ENCODE measurements at places on chromosomes 2 and 18.

DNA sequence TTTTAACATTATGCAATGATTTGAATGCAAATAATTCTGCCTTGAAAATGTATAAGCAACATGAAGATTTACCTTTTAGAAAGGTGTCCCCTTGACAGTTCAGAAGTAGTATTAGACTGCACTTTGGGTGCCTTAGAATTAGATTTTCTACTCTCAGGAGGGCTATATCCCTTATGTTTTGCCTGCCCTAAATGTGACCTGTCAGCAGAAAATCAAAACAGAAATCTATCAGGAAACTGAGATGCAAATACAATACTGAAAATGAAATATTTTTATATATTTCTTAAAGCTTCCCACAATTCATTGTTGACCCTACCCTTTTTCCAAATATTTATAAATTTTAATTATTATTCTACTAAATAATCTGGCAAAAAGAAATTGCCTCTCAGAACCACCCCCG, 61.5 kb downstream of the TRIP12 start:
- DNase-seq: no peak

- DNase-seq: no peak
Measured at GRCh38 chr18:32319084-32319483, 129.2 kb downstream of the MEP1B start.

DNA sequence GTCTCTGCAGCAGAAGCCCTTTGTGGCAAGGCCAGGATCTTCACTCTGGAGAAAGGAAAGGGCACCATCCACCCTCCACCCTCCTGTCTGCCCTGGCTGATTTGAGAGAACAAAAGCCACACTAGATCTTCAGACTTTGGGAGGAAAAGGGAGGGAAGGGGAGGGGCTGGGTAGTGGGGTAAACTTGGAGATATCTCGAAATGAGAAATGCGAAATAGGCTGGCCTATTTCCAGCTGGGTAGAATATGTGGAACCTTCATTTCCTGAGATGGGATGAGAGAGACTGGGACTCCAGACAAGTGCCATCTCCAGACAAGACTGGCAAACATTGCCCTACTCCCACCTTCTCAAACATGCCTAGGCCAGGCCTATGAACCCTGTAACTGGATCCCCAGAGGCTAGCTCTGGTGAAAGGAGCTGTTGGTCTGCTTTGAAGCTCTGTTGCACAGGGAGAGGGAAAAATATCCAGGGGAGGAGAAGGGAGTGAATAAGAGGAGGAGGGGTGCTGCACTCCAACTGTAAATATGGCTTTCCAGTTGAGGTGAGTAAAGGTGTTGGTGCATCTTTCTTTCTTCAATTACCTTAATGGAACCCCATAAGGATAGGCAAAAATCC, 1.7 kb downstream of the HOXD12 start:
- no peak for DNase-seq

GRCh38 chr2:120206022-120206581, 17.1 kb downstream of the TMEM185B start:
- DNase-seq: no peak

- DNase-seq: no peak
Measured at GRCh38 chr2:46499392-46499785, 20.0 kb downstream of the TMEM247 start.

- no peak for DNase-seq
Measured at GRCh38 chr18:58218117-58218516, 174.1 kb downstream of the NEDD4L start.

- DNase-seq: no peak
Measured at GRCh38 chr2:178514664-178515063, 34.4 kb downstream of the PLEKHA3 start.

- no peak for DNase-seq
Measured at GRCh38 chr2:27145682-27146081, 3.1 kb upstream of the TCF23 start.

- DNase-seq: no peak
Measured at GRCh38 chr2:158048327-158048726, 53.3 kb upstream of the UPP2 start.

- DNase-seq: no peak
Measured at GRCh38 chr2:27008678-27009077, 24.1 kb upstream of the TMEM214 start.

GRCh38 chr2:189363559-189363958, 77.7 kb upstream of the WDR75 start:
- no peak for DNase-seq

GRCh38 chr2:233141901-233142300, 81.8 kb downstream of the INPP5D start:
- DNase-seq: no peak

DNA sequence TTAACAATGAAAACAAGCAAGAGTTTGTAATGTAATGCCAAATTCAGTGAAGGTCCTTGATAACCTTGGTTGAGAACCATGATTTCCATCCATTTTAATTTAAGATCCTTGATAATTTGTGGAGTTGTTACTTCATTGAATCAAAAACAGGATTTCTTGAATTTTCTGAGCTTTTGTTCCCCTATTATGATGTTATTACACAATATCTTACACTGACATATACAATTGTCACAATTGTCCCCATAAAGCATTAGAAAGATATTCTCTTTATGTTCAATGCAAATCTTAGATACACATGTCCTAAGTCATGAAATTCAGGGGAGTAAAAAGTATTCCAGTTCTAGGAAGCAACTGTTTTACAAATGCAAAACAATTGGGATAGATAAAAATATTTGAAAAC, 83.6 kb downstream of the ARHGEF33 start:
- no peak for DNase-seq

GRCh38 chr2:11433822-11434221, 32.1 kb downstream of the E2F6 start:
- no peak for DNase-seq

DNA sequence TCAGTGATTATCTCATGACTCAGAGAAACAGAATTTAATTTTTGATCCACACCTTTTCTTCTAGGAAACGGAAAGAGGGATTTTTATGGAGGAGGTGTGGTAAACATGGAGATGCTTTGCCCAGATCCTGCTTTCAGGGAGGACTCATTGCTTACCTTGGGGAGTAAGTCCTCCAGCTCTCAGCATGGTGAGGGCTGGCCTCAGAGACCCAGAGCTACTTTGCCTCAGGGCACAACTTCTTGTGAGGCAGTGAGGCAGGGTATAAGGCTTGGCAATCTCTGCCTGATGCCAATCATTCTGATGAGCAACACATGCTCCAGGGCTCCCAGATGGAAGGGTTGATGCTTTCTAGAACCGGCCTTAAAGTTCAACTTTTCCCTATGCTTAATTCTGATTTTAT, 189.9 kb upstream of the DCC start:
- DNase-seq: no peak

- DNase-seq: peak; percentile 32
Measured at GRCh38 chr2:162422894-162423293, 79.0 kb downstream of the GCA start.

DNA sequence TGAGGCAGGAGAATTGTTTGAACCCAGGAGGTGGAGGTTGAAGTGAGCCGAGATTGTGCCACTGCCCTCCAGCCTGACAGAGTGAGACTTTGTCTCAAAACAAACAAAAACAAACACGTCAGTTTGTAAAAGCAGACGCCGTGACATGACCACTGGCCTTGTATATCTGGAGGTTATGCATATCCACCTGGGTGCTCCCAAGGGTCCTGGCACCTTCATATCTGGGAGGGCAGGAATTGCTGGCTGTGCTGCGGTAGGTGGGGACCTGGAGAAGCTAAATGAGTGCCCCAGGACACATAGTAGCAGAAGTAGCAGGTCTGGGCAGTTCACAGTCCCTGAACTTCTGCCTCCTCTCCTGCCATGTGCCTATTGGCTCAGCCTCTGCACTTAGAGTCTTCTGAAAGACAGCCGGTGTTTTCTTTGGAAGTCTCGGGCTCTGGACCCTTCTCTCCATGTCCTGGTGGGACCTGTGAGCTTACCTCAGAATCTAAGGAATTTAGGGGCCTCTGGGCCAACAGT, 30.9 kb upstream of the IL1R2 start:
- DNase-seq: peak; percentile 3

DNA sequence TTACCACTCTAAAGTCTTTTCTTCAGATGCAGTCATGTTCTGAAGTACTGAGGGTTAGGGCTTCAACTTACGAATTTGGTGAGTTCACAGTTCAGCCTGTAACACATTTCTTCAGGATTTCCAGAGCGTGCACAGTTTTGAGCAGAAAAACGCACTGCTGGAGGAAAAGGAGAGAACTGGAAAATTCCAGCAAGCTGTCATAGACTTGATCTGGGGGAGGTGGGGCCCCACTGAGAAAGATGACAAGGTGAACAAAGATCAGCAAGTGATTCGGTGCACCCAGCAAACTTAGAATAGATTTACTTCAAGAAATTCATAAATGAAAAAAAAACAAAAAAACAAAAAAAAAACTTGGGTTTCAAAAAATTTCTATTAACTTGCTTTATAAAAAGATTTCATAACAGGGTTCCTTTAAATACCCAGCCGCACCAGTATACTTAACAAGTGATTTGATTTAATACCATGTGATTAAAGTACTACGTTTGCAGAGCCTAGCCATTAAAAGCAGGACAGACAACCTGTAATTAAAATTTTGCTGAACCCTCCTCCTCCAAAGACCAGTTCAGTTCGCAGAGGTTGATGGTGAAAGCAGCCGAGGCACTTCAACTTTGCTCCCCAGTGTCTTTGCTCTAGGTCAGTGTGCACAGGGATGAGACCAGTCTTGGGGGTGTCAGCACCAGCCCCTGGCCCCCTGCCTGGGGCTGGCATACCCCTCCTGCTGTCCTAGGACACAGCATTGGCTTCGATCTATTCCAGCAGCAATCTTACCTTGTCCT, 30.5 kb downstream of the CTIF start:
- DNase-seq: no peak

GRCh38 chr2:73036766-73037165, 34.7 kb downstream of the SFXN5 start:
- DNase-seq: no peak

- no peak for DNase-seq
Measured at GRCh38 chr2:18379870-18380269, 180.6 kb downstream of the RDH14 start.

- no peak for DNase-seq
Measured at GRCh38 chr2:71700041-71700657, 246.8 kb downstream of the DYSF start.

DNA sequence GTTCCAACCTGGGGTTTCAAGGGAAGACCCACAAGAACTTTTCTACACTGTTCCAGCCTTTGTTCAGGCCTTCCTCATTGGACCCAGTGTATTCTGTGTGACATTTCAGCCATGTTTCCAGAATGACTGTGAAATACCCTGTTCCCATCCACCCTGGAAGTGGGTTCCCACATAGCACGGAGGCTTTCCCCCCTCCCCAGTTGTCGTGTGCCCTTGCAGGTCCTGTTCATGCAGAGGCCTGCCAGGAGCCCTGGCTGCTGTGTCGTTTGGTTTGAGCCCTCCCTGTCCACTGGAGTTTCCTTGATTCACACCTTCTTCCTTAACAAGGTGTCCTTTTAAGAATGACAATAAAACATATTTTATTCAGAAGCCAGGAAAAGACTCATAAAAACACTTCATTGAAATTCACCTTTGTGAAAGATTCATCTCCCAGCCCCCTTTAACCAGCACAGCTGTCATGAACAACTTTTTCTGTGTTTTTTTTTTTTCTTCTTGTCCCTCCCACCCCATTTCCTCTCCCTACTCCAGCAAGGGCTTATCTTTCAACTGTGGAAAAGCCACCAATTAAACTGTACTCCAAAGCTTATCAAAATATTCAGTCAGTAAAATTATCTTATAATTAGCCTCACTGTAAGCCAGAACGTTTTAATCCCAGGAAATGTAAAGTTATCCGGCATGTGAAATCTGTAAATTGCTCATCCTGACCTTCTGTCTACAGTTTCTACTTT, 106.4 kb downstream of the ACOXL start:
- DNase-seq: no peak

DNA sequence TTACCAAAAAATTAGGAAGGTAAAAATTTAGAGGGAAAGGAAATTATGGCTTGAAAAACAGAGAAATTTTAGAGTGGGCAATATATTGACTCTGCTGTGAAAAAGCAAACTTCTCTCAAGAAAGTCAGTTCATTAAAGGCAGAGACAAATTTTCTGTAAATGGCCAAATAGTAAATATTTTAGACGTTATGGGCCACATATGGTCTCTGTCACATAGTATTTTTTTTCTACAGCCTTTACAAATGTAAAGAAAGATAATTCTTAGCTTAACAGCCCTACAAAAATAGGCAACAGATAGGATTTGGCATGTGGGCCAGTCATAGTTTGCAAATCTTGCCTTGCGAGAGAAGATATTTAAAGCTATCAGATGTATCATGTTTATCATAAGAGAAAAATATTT, 1750.4 kb downstream of the SUCLG1 start:
- DNase-seq: no peak

DNA sequence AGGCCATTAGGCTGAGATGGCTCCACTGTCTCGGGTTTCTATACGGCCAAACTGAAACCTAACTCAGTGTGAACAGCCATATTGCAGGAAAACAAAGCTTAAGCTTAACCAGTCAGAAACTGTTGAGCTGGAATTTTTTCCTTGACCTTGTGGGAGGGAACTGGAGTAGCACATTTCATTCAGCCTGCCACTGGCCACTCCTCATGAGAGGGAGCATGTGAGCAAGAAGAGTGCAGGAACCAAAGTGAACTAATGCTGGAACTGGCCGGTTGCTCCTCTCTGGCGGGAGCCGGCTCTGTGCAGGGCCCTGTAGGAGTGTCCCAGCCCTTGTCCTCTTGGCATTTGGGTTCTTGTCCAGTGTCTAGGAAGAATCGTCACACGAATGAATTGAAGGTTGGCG, 5.9 kb upstream of the POLE4 start:
- no peak for DNase-seq

DNA sequence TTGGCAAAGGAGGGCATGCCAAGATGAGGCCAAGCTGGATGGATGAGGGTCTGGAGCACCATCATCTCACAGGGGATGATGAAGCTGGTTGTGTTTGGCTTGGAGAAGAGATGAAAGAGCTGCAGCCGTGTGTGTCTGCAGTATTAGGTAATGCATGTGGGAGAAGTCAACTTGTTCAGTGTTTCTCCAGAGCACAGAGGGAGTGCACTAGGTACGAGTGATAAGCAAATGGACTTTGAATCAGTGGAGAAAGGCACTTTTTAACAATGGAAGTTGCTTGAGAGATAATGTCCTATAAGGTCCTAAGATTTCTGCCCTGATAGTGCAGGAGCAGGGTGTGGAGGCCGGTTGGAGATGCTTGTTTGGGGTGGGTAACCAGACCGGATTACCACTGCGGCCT, 36.0 kb downstream of the SLC14A2 start:
- DNase-seq: no peak

- DNase-seq: no peak
Measured at GRCh38 chr2:7132753-7133152, 215.5 kb downstream of the RNF144A start.

- no peak for DNase-seq
Measured at GRCh38 chr2:134823832-134824231, 14.6 kb upstream of the ACMSD start.

GRCh38 chr2:191627518-191627917, 50.4 kb upstream of the NABP1 start:
- no peak for DNase-seq
